Fibroblast of skin of abdomen (primary cell): ENCODE measurements at places on chromosomes 2 and 18.

DNA sequence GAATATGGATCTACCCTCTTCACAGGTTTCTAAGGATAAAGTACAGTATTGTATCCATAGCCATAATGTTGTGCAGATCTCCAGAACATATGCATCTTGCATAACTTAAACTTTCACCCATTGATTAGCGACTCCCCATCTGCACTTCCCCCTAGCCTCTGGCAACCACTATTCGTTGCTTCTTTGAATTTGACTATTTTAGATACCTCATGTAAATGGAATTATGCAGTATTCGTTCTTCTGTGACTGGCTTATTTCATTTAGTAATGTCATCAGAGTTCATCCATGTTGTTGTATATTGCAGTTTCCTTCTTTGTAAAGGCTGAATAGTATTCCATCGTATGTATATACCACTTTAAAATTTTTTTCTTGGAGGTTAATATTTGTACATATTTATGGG is 128.9 kb downstream of the SMAD7 start:
- DNase-seq: no peak

GRCh38 chr2:44167311-44167907 is 1.3 kb upstream of the PPM1B start:
- DNase-seq: no peak

DNA sequence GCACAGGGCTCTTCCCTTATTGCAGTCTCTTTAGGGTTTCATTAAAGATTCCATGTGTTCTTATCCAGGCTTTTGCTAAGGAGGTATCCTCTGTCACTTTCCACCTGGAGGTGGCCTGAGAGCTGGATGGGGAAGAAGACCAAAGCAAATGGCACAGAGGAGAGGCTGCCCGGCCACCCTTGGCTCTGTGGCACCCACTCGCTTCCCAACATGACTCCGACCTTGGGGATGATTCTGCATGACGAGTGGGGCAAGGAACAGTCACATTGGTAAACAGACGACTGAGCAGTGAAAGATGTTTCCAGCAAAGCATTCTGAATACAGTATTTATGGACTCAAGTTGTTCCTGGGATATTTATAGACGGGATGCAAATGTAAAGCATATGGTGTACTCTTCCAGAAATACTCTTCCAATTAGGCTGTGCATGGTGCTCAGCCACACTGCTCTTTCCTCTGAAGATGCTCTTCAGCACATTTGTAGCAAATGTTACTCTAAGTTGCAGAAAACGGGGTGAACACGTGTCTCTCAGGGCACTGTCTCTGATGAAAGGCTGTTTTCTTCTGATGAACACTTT is 377.1 kb upstream of the HS6ST1 start:
- no peak for DNase-seq

- DNase-seq: no peak
These were observed 1816.1 kb upstream of the LRRTM1 start for GRCh38 chr2:82120654-82121053.

GRCh38 chr18:43719267-43719795 is 442.0 kb upstream of the SYT4 start:
- no peak for DNase-seq

- no peak for DNase-seq
These were observed 134.8 kb downstream of the DDX1 start for GRCh38 chr2:15726321-15727057.
